ENCODE measurements at places on chromosomes 5 and 9.

DNA sequence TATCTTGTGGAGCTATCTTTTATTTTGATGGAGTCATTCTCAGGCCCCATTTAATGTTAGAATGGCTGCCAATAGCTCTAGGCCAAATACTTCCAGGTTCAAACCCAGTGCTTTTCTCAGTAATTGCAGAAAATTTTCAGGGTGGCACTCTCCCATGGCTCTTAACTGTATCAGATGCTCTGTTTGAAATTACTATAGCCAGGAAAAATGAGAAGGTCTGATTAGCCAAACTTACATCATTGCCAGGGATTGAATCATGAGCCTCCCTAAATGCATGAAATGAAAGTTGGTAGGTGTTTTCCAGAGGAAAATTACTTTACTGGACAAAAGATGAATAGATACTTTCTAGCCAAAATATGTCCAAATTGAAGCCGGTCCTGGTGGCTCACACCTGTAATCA, 404.8 kb downstream of the MAT2B start:
- no peak for DNase-seq

GRCh38 chr5:93722588-93722987, 18.8 kb downstream of the POU5F2 start:
- no peak for DNase-seq

- no peak for DNase-seq
Measured at GRCh38 chr5:167702014-167702413, 589.4 kb upstream of the WWC1 start.

- DNase-seq: no peak
Measured at GRCh38 chr5:147887026-147887627, 8.6 kb downstream of the SCGB3A2 start.

- DNase-seq: no peak
Measured at GRCh38 chr5:159061834-159062474, 37.8 kb downstream of the EBF1 start.

DNA sequence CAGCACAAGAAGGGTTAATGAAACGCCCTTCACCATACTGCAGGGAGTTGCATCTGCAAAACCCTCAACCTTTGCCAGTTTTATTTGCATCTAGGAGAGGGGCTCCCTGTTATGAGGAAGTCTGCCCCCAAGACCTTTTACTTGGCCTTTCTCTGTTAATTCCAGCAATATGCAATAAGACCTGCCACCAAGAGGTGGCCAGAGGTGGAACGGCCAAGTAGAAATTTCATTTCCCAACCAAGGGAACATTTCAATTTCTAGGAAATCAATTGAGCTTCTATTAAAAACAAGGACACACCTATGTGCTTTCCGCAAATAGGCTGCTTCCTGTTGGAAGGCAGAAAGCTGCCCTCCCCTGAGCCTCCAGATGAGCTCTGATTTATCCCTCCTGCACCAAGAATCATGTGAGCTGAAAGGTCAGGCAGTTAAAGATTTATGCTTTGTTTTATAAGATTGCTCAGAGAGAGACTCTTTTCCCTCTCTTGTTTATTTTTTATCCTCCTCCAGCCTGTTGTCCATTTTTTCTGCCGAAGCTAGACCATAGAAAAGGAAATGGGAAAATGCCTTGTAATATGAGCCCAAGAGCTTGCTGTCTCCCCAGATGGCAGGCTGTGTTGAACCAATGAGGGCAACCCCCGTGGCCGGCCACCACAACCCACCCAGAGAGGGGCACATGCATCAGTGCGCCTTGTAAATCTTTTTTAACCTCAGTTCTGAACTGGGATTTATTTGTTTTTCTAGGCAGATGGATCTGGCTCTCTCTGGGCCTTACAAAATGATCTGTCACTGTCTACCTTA, 572.8 kb downstream of the TLE1 start:
- DNase-seq: peak; percentile 36

GRCh38 chr5:57113481-57113880, 60.4 kb upstream of the GPBP1 start:
- no peak for DNase-seq

DNA sequence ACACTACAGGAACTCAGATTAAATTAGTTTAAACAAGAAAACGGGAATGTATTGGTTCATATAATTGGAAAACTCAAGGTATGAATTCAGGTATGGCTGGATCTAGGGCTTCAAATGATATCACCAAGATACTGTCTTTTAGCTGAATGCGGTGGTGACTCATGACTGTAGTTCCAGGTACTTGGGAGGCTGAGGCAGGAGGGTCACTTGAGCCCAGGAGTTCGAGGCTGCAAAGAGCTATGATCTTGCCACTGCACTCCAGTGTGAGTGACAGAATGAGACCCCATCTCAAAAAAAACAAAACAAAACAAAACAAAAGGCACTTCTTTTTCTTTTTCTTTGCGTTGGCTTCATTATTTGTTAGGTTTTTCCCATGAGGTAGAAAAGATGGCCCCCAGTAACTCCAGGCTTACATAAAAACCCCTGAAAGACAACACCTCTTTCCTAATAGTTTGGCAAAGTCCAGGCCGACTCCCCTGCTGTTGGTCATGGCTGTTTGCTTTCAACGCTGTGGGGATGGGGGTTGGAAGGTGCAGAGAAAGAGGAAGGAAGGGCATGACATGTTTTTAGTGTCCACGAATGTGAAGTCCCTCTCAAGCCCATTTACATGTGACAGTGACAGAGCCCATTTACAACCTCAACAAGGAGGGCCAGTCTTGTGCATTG, 39.8 kb upstream of the CRB2 start:
- no peak for DNase-seq
